Prostate gland (tissue), 2 donors: ENCODE measurements at places on chromosomes 16 and 17. TPM values are rescaled to one million over a fixed set of nuclear protein-coding genes. Genes with fewer than 3 reads are reported as not detected.

GRCh38 chr16:54185045-54185444 lies 101.5 kb downstream of the IRX3 start:
- DNase-seq = no peak
- no peaks in the 10 kb centered on the region for H3K36me3 ChIP-seq
- H3K4me1 ChIP-seq = no peaks in the 10 kb centered on the region
- H3K27ac ChIP-seq = no peak overlapping the region
- H3K4me3 ChIP-seq = no peak overlapping the region

DNA sequence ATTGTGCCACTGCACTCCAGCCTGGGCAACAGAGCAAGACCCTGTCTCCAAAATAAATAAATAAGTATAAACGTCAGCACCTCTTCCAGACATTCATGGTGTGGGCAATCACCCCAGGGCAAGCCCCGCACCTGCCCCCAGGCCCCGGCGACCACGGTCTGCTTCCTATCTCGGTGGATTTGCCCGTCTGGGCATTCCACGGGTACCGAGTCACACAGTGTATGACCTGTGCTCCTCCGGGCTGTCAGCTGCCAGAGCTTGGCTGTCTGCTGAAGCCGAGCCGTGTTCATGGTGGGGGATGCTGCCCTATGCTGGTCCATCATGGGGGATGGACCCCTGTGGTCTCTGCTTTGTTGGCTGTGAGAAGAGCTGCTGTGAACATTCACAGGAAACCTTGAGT lies 15.4 kb downstream of the CYBC1 start:
- H3K4me3 ChIP-seq = no peak overlapping the region
- no peak for DNase-seq
- no peaks in the 10 kb centered on the region for H3K4me1 ChIP-seq
- H3K27ac ChIP-seq = no peak overlapping the region

- no peak overlapping the region for H3K27ac ChIP-seq
- no peak overlapping the region for H3K4me3 ChIP-seq
- no peak for DNase-seq
These were observed 70.4 kb upstream of the CLEC18A start for GRCh38 chr16:69880640-69881133.

DNA sequence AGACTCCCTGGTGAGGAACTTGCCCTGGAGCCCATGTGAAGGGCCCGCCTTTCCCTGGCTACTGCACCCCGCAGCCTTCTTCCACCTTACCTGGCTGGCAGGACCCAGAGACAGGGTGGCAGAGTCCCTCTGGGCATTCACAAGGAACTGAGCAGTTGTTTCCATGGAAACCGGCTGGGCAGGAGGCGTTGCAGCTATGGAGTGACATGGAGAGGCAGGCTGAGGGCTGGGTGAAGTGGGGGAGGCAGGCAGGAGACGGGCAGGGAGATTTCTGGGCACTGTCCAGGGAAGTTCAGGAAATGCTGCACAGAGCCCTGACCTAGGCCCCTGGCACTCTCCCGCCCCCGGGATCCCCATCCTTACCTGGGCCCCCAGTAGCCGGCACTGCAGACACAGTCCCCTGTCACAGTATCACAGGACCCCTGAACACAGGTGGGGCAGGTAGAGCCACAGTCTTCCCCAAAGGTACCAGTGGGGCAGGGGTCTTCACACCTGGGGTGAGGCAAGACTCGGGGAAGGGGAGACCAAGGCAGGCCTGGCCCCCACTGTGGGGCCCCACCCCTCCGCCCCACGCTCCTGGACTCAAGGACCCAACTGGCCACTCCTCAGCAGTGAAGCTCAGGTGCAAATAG lies 5.9 kb downstream of the SCARF1 start:
- H3K4me3 ChIP-seq = no peak overlapping the region
- DNase-seq = no peak
- no peaks in the 10 kb centered on the region for H3K36me3 ChIP-seq
- H3K27ac ChIP-seq = no peak overlapping the region
- no peaks in the 10 kb centered on the region for H3K27me3 ChIP-seq

GRCh38 chr17:1485423-1486376 lies 6.8 kb downstream of the MYO1C start:
- H3K27ac ChIP-seq = peak overlapping the region; percentile 99
- no peaks in the 10 kb centered on the region for H3K36me3 ChIP-seq
- no peak for DNase-seq

DNA sequence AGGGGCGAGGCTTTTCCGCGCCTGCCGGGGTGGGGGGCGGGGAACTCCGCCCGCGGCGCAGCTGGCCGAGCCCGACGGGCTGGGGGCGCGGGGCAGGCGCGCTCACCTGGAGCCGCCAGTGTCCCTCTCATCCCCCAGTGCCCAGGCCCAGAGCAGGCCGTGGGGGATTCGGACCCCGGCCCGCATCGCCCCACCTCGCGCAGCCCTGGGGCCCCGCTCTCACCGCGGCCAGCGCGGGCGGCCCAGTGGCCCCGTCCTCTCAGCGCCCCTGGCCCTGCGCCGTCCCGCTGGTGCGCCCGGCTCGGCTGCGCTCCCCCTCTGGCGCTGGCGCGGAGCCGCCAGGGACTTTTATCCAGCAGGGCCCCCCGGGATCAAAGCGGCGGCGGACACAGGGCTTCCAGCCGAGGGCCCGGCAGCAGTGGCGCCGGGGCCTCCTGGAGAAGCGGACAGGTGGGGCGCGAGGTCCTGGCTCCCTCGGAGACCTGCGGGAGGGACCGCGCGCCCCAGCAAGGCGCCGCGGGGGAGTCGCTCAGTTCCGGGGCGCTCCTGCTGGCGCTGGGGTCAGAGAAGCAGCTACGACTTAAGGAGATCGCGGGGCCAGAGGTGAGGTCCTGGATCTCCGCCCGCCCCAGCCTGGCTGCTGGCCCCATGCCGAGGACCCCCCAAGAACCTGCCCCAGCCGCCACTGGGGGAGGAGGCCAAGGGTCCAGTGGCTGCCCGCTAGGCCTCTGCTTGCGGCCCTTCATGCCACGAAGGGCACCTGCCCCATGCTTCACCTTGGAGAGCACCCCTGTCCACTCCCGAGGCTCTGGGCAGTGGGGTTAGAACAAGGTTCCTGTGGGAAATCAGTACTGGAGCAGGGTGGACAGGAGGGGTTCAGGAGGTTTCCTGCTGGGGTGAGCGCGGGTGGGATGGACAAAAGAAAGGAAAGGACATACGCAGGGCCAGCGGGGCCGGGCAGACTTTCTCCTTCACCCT lies 823 bp upstream of the NOTUM start:
- no peaks in the 10 kb centered on the region for H3K36me3 ChIP-seq
- peaks cover 2% of the 10 kb centered on the region for H3K4me1 ChIP-seq
- no peak overlapping the region for H3K27ac ChIP-seq
- no peak for DNase-seq
- H3K27me3 ChIP-seq = peaks cover 6% of the 10 kb centered on the region

DNA sequence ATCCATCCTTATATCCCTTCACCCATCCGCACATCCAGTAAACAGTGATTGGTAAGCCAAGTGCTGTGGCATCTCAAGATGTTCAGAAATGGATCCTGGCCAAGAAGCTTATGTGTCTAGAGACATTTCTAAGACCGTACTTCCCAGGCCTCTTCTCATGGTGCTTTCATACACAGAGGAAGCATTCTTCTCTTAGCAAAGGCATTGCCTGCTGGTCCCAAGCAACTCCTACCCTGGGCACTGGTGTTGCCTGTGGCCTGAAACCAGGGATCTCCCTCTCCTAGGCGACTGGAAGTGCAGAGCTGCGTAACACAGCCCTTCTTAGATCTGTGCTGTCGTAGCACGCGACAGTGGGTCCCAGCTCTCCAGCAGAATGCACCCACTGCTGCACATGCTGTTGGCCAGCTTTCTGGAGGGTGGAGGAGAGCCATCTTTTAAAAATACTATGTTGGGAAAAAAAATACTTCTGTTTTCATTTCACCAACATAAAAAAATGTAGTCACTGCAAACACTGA lies 182.9 kb downstream of the CCDC182 start:
- H3K36me3 ChIP-seq = no peaks in the 10 kb centered on the region
- H3K27me3 ChIP-seq = no peaks in the 10 kb centered on the region
- DNase-seq = no peak
- no peak overlapping the region for H3K27ac ChIP-seq
- H3K4me3 ChIP-seq = no peak overlapping the region

DNA sequence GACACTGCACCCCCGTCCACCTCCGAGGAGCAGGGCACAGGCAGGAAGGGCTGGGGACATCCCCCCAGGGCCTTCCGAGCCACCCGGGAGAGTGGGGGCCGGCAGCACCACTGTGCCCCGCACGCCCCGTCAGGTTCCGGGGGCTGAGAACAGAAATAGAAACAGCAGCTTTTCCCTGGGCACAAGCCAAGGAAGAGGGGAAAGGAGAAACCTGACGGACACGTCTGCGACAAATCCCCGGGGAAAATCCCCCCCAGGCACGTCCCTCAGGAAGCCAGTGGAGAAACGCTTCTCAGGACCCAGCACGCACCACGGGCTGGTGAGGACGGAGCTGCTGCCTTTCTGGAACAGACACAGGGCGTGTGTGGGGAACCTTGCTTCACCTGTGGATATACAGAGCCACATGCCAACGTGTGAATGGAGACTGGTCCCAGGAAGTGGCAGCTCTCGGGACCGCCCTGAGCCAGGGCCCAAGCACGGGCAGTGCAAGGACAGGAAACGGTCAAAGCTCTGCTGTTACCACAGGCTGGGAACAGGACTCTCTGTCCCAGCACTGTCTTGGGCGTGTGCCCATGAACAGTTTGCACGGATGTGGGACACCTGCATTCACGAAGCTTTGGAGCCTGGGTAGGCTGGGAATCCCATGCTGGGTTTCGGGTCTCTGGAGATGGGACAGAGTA lies 1.2 kb upstream of the TMEM204 start:
- H3K4me1 ChIP-seq = no peaks in the 10 kb centered on the region
- H3K27me3 ChIP-seq = no peaks in the 10 kb centered on the region
- peak; percentile 85 for DNase-seq
- H3K36me3 ChIP-seq = no peaks in the 10 kb centered on the region

DNA sequence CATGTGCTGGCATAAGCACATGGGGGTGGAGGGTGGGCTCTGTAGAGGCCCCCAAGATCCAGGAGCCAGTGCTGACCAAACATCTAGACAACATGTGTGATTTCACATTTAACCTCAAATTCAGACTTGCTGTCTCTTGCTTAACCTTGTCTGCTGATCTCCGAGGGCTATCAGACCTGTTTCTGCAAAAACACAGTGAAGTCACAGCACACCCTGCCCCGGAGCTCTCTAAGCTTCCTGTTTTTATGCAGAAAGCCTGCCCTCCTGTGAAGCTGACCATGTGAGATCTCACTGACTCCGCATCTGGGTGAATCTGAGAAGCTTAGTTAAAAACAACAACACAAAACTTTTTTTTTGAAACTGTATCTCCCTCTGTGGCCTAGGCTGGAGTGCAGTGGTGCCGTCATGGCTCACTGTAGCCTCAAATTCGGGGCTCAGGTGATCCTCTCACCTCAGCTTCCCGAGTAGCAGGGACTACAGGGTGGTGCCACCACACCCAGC lies 6.6 kb upstream of the DPEP2 start:
- no peaks in the 10 kb centered on the region for H3K36me3 ChIP-seq
- H3K27ac ChIP-seq = peak overlapping the region; percentile 3
- H3K4me1 ChIP-seq = no peaks in the 10 kb centered on the region
- no peaks in the 10 kb centered on the region for H3K27me3 ChIP-seq
- no peak overlapping the region for H3K4me3 ChIP-seq

DNA sequence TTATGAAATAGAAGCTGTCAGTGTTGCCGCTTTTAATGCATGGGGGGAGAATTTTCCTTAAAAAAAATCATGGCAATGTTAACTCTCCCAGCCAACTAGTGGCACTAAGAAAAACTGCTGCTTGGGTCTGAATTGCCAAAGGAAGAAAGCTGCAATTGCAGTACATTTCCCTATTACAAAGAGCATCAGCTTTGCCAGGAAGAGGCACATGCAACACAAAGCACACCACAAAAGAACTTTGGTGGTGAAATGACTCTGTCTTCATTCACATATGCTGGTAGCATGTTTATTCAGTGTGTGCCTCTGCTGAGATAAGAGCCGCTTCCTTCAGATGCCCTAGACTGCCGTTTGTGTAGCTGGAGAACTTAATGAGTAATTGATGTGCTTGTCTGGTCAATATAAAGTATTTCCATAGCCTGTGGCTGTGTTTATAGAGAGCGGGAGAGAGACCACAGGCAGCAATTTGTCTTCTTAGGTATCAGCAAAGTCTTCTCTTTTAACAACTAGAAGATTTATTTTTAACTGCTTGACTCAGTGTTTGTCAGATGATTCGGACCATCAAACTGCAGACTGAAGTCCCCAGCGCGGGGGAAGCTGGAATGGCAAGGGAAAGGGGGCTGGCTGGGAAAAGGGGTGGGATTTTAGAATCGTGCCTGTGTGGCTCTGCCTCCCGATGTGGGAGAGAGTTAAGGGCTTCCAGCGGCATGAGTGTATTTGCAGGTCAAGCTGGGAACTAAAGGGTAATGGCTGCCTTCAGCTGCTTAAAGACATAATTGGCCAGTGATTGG lies 115.1 kb downstream of the MRTFB start:
- DNase-seq = no peak
- peaks cover 3% of the 10 kb centered on the region for H3K4me1 ChIP-seq
- H3K4me3 ChIP-seq = peak overlapping the region; percentile 22
- no peaks in the 10 kb centered on the region for H3K36me3 ChIP-seq

GRCh38 chr17:74274709-74275340 lies 791 bp downstream of the DNAI2 start:
- DNase-seq = no peak
- H3K4me3 ChIP-seq = no peak overlapping the region
- H3K27me3 ChIP-seq = no peaks in the 10 kb centered on the region
- no peak overlapping the region for H3K27ac ChIP-seq
- no peaks in the 10 kb centered on the region for H3K4me1 ChIP-seq

GRCh38 chr16:71230122-71230845 lies at the start of gene HYDIN:
Gene HYDIN (minus strand): TSS chr16:71230722. CDS start chr16:71186895, 43,827 bp downstream.
- no peaks in the 10 kb centered on the region for H3K4me1 ChIP-seq
- H3K27me3 ChIP-seq = no peaks in the 10 kb centered on the region
- no peaks in the 10 kb centered on the region for H3K36me3 ChIP-seq
- H3K4me3 ChIP-seq = peak within 1 kb of the TSS; percentile 23

DNA sequence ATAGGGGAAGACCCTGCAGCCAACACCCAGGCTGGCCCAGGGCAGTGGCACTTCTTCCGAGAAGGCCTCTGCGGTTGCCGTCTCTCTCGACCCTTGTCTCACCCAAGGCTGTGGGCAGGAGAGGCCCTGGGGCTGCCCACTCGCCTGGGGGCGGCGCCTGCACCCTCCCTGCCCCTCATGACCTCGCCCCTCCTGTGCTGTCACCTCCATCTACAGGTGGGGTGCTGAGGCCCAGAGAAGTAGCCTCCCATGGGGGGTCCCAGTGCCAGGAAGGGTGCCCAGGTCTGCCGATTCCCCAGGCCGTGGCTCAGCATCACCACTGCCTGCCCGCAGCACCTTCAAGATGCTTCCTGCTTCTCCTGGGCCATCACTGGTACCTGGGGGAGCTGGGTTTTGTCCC lies 992 bp downstream of the NLRC3 start:
- H3K27me3 ChIP-seq = no peaks in the 10 kb centered on the region
- H3K4me1 ChIP-seq = no peaks in the 10 kb centered on the region
- H3K4me3 ChIP-seq = no peak overlapping the region

Gene CLEC18B
- total RNA-seq = not detected

Gene CFAP119
- 3.1 TPM for total RNA-seq

Gene TRPV2
- total RNA-seq = 11.0 TPM

Gene ASPA
- 0.46 TPM for total RNA-seq

Gene AANAT
- not detected for total RNA-seq

Gene VTN
- total RNA-seq = 57.8 TPM

Gene CTRB2
- total RNA-seq = not detected

Gene KRTAP9-2
- not detected for total RNA-seq

Gene C17orf100
- total RNA-seq = 6.1 TPM
